ENCODE measurements at places on chromosomes 4 and X.

DNA sequence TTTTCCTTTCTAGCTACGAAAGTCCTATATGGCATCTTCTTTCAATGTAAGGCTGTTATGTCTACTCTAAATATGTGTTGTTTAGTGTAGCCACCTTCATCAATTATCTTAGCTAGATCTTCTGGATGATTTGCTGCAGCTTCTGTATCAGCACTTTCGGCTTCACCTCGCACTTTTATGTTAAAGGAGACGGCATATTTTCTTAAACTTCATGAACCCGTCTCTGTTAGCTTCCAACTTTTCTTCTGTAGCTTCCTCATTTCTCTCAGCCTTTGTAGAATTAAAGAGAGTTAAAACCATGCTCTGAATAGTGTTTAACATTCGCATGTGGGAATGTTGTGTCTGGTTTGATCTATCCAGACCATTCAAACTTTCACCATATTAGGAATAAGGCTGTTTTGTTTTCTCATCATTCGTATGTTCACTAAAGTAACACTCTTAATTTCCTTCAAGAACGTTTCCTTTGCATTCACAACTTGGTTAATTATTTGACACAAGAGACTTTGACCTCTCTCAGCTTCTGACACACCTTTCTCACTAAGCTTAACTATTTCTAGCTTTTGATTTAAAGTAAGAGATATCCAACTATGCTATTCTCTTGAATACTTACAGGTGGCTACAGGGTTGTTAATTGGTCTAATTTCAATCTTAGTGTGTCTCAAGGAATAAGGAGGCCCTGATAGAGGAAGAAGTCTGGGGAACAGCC, 476.8 kb downstream of the GABRG1 start:
- no peak for DNase-seq

DNA sequence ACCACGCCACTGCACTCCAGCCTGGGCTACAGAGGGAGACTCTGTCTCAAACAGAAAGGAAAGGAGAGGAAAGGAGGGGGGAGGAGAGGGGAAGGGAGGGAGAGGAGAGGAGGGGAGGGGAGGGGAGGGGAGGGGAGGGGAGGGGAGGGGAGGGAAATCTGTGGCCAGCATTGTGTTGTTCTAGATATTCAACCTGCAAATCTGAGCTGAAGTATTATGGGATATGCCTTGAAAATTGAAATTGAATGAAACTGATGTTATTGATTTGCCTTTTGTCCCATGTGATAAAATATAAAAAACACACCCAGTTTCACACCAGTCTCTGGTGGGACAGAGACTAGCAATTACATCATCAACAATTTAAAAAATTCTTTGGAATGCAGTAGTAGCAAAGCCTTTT, 1.5 kb downstream of the SMIM31 start:
- no peak for DNase-seq

DNA sequence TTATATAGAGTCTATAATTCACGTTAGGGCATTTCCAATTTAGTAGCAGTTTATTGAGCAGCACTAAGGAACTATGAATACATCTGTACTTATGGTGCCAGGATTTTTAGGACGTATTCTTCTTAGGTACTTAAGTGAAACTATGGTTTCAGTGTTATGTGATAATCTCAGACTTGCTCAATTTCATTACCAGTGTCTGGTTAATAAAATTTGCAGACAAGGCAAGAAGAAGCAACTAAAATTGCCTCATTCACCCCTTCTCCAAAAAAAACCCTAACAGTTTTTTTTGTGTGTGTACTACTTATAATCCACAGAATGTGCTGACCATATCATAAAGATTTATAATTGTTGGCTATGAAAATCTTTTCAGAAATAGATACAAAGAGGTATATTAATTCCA, 6.0 kb upstream of the CXCL10 start:
- DNase-seq, result no peak

DNA sequence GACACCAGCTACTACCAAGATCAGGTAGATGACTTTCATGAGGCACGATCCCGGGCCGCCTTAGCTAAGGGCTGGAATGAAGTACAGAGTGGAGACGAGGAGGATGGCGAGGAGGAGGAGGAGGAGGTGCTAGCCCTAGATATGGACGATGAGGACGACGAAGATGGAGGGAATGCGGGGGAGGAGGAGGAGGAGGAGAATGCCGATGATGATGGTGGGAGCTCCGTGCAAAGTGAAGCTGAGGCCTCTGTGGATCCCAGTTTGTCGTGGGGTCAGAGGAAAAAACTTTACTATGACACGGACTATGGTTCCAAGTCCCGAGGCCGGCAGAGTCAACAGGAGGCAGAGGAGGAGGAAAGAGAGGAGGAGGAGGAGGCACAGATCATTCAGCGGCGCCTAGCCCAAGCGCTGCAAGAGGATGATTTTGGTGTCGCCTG, 481 bp downstream of the UTP3 start:
- DNase-seq, result no peak

- no peak for DNase-seq
Measured at GRCh38 chrX:7603387-7603786, 239.6 kb upstream of the VCX start.

DNA sequence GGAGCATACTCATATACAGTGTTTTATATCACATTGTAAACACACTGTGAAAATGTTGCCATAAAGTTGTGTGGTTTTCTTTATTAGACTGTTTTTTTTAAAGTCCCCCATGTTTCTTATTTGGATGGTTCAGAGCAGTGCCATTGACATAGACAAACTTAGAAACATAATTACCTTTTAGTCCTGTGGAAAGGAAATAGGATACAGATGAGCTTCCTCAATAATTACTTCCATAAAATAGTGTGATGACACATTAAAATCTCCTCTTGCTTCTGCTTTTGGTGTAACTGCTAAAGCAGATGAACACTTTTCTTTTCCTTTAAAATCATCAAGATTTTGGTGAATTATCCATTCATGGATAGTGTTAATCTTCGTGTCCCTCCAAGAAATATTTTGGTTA, 52.9 kb upstream of the LIMCH1 start:
- no peak for DNase-seq

- DNase-seq, result no peak
Measured at GRCh38 chr4:4818415-4819212, 40.9 kb upstream of the MSX1 start.

DNA sequence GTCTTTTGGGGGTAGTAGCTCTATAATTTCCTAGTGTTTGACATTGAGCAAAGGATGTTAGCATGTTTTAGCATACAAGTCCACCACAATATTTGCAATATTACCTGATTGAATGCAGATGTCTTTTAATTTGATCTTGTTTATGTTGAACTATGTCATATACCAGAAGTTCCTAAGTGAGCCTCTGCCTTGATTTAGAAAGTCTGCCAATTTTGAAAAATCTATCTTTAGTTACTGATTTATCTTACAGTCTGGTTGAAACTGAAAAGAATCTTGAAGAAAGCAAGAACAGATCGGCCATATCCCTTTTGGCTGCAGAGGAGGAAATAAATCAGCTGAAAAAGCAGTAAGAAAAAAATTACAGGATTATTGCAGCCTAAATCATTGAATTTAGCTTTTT, 18.5 kb downstream of the SPATA18 start:
- DNase-seq, result no peak

DNA sequence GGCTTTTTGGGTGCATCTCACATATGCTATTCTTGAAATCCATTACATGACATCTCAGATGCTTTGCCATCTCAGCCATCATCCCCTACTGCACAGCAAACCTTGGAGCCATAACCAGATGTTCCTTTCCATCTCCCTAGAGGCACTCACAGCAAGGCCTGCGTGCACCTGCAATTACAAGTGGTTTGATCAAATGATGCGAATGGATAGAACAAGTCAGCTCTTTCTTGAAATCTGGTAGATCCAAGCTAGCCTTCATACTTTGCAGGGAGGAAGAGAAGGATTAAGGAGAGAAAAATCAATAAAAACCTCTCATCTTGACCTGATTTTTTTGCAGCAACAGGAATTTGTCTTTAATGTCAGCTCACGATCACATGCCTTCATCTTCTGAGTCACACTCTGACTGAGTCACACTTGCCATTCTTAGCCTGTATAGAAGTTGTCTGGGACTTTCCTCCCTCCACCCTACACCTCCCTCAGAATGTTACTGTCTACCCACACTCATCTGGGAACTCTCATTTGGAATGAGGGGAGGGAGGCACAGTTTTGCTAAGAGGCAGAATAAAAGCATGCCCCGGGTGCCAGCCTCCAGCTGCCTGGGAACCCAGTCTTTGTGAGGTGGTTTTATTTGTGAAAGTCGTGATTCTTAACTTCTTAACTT, 11.9 kb upstream of the TRIML1 start:
- no peak for DNase-seq

- no peak for DNase-seq
Measured at GRCh38 chr4:16731776-16732380, 166.6 kb downstream of the LDB2 start.

- no peak for DNase-seq
Measured at GRCh38 chrX:16185725-16186136, 18.4 kb downstream of the MAGEB17 start.

- DNase-seq, result no peak
Measured at GRCh38 chr4:41214136-41214824, at the start of gene APBB2. Gene APBB2, minus strand, starts transcription at chr4:41214542. Its CDS starts 181,288 bp downstream, at chr4:41033254.

DNA sequence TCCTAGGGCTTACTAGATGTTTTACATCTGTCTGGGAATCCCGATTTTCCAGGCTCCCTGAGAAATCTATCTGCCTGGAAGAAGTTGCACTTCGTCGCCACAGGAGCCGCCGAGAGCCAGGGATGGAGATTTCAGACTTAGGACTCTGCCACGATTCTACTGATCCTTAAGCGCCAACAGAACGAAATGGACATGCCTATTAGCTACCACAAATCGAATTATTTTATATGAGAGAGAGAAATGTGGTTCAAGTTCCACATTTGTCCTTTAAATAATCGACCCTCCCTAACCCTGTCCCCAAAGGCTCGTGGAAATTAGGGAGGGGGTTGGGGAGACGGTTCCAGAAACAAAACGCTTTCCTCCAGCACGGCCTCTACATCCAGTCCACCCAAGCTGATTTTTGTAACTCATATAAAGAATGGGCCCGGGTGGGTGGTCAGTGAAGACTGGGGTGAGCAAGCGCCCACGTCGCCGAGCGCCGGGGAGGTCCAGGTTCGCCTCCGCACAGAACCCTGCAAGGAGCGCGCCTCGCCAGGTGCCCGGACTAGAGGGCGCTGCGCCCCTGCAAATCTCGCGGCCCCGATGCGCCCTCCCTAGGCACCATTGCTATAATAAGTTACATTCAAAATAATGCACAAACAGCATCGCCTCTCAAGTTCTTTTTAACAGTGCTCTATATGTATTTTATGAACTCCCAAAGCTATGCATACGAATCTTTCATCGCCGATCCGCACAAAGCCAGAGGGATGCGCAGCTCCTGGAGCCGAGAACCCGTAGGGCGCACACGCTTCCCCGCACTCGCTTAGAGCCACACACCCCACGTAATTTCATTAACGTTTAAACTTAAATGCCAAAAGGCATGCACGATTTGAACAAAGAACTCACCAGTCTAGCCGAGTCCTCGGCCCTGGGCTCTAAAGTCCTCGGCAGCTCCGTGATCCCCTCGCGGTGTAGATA, 2.1 kb upstream of the FAT1 start:
- no peak for DNase-seq

- DNase-seq, result no peak
Measured at GRCh38 chrX:132414404-132414803, 74.4 kb downstream of the MBNL3 start.

DNA sequence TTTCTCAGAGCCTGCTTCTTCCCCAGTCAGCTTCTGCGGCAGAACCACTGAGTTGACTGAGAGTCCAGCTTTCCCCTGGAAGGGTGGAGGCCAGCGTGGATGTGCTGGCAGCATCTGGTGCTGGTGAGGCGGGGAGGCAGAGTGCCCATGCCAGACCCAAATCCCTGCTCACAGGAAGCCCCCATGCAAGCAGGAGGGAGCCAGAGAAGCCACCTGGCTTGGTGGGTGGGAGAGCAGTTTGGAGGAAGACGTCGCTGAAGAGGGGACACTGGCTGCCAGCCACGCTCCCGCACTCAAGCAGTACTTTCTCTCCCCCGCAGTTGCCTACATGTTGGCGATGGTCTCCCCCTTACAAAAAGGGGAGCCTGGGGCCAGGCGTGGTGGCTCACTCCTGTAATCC, 6.0 kb downstream of the PDZD4 start:
- no peak for DNase-seq

- no peak for DNase-seq
Measured at GRCh38 chrX:39752815-39753214, 344.9 kb downstream of the BCOR start.

DNA sequence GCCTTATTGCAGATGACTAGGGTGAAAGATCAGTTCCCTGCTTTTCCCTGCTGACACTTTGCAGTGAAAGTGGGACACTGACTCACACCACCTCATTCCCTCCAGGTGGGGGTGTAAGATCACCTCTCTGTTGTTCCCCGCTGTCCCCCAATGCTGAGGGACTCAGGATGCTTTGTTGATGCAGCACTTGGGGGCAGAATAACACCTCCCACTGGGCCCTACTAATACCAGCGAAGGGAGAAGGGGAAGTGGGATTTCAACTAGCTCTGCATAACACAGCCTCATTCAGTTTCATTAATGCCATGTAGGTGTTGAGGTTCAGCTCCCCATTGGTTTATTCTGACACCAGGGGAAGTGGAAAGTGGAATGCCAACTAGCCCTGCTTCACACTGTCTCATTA, 43.6 kb upstream of the IL1RAPL2 start:
- no peak for DNase-seq

- no peak for DNase-seq
Measured at GRCh38 chr4:94802091-94802490, 44.3 kb downstream of the BMPR1B start.

DNA sequence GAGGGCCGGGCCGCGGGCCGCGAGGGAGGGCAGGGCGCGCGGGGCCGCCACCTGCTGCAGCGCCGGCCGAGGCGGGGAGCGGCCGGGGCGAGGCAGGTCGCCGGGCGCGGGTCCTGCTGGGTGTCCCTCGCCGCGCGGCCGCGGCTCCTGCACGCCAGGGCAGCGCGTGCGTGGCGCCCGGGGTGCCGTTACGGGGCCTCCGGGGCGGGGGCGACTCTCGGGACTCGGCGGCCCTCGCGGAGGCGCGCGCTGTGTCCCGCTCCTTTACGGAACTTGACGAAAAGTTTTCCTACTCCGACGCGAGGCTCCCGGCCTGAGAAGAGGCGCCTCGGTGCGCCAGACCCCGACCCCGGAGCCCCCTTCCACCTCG, 329 bp downstream of the TBC1D14 start:
- DNase-seq, result no peak

GRCh38 chr4:5708449-5709206, at the start of gene EVC2:
Gene EVC2, minus strand, starts transcription at chr4:5708559. Its CDS starts 46 bp downstream, at chr4:5708513.
- DNase-seq, result no peak

GRCh38 chr4:112966701-112967488, 82.6 kb upstream of the ANK2 start:
- no peak for DNase-seq

DNA sequence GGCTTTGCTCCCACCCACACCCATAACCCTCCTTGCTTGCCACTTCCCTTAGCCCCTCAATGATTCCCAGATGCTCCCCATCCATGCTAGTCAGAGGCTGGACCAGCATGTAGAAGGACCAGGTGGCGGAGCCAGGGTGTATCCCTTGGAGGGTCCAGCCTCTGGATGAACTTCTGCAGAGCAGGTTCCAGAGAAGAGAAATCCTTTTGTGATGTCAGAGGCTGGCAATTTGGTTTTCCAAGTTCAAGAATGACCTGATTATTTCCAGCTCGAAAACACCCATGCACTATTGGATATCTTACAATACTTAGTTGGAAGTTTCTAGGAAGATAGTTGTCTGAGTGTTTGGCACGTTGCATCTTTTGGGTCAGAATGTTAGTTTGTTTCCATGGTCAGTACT, 168.3 kb upstream of the RPS6KA3 start:
- DNase-seq, result no peak

GRCh38 chr4:1813231-1813630, 20.1 kb downstream of the FGFR3 start:
- no peak for DNase-seq

Measured in activated CD4-positive, CD25-positive, alpha-beta regulatory T cell (primary cell).